ENCODE measurements at places on chromosomes 5 and 9.

GRCh38 chr5:103041071-103041676, 78.8 kb downstream of the GIN1 start:
- DNase-seq, result peak; percentile 34

GRCh38 chr5:34716986-34717385, 60.9 kb downstream of the RAI14 start:
- DNase-seq, result peak; percentile 66

- no peak for DNase-seq
These were observed 513.0 kb upstream of the ADAMTS16 start for GRCh38 chr5:4627131-4627530.

GRCh38 chr5:80777347-80778287, 122.8 kb upstream of the DHFR start:
- no peak for DNase-seq

- peak; percentile 53 for DNase-seq
These were observed 36.4 kb downstream of the RNF180 start for GRCh38 chr5:64201996-64202395.

DNA sequence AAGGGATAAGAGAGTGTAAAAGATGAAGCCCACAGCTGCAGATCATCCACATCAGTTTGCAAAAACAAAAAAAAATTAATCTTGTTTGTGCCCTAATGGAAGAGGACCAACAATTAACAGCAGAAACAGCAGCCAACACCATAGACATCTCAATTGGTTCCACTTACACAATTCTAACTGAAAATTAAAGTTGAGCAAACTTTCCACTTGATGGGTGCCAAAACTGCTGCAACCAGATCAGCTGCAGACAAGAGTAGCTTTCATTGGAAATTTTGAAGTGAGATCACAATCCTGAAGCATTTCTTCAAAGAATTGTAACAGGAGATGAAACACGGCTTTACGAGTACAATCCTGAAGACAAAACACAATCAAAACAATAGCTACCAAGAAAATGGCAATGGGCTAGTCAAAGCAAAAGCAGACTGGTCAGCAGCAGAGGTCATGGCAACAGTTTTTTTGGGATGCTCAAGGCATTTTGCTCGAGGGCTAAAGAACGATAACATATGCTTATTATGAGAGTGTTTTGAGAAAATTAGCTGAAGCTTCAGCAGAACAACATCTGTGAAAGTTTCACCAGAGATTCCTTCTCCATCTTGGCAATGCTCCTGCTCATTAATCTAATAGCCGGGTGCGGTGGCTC, 4.1 kb upstream of the RBM27 start:
- no peak for DNase-seq

Data from fibroblast of skin of back (primary cell).